ENCODE measurements at places on chromosomes 1 and 21.

- no peak for DNase-seq
Observed at GRCh38 chr1:115373305-115373704, 35.3 kb upstream of the NGF start.

DNA sequence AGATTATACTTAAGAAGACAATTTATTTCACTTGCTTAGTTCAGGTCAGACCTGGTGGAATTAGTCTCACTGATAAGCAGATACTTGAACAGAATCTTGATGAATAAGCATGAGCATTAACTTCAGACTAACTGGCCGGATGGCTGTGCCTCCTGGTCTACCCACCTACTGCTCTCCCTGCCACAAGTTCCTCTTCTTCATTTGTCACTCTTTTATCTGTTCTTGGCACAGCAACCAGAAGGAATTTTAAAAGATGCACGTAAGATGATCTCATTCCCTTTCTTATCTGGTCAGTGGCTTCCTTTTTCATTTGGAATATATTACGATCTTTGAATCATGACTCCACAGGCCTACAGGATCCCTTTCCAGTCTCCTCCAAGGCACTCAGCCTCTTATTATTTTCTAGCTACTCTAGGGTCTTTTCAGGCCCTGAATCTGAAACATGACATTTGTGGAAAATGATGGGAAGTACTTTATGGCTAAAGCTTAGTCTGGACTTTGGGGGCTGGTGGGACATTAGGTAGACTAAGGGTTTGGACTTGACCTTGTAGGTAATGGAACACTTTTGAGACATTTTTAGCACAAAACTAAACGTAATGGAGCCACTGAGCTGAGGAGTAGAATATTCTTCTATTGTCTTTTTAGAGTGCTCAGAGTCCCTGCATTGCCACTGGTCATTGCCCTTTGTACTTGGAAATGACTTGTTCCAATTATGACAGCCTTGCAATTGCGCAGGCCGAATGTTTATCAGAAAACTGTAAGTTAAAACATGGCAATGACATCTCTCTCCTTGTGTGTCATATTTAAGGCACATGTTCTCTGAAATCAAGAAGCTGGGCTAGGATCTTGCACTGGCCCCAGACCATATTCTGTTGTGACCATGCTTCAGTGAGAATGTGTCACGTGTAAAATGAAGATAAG lies 16.0 kb downstream of the ST6GALNAC3 start:
- no peak for DNase-seq

- DNase-seq, result no peak
Observed at GRCh38 chr1:30520476-30520875, 202.9 kb downstream of the MATN1 start.

GRCh38 chr1:171984850-171985485 lies 143.7 kb downstream of the DNM3 start:
- DNase-seq, result peak; percentile 65

- no peak for DNase-seq
Observed at GRCh38 chr21:44702111-44702972, 5.4 kb downstream of the KRTAP10-12 start.

DNA sequence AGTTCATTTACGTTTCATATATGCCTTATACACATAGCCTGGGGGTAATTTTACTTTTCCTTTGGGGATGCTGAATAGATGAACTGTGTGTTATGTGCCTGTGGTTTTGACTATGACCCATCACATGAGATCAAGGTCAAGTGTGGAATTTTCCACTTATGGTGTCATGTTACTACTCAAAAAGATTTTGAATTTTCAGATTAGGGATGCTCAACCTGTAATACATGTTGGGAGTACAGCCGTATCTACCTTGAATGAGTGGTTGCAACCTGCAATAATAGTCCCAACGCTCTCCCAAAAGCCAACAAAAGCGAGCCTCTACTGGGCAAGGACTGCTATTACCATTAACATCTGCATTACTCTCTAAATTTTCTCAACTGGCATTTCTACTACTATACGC lies 68.5 kb upstream of the SDC3 start:
- DNase-seq, result peak; percentile 58

- no peak for DNase-seq
Observed at GRCh38 chr1:46479744-46480350, 9.8 kb upstream of the DMBX1 start.

DNA sequence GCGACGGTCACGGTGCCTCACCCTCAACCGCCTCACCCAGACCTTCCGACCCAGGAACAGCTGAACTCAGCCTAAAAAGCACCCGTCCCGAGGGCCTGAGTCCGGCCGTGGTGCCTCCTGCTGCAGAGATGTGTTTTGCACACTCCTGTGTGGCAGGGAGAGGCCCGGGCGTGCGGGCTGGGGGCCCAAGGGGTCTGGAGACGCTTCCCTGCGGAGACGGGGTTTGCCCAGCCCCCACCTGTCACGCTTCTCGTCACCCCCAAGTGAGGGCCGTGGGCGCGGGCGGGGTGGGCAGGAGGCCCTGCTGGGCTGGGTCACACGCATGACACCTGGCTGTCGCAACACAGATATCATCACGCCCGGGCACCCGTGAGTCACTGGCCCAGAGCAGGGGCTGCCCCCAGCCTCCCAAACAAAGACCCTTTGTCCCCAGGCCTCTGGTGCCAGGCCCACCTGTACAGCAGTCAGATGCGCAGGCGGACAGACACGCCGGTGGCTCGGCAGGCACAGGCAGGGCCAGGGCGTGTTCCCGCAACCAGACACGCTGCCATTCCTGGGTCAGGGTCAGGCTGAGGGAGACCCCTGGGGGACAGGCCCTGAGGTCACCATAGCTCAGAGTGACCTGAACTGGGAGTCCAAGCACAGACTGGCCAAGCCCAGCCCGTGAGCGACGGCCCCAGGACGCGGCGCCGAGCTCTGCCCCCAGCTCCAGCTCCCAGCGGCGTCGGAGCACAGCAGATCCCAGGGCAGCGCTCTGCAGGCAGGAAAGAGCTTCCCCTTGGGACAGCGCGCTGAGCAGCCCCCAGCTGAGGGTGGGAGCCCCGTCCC lies 6.1 kb downstream of the B3GALT6 start:
- DNase-seq, result no peak

DNA sequence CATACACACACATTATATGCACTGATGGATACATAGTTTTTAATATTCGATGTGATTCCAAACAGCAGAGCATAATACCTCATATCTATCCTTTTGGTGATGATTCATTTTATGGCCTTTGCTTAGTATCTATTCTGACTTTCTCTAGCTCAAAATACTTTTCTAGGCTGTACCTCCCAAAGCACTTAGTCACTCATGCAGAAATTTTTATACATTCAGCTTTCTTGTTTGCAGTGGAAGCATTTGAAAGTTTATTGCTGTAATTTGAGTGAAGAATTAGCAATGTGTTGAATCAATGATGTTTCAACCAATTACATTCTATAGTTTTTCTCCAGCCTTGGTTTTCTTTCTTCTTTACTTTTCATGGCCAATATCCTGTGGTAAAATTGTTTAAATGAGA lies 66.7 kb downstream of the LBR start:
- no peak for DNase-seq

- no peak for DNase-seq
Observed at GRCh38 chr21:42785666-42786427, 93.5 kb downstream of the WDR4 start.

- no peak for DNase-seq
Observed at GRCh38 chr1:47995306-47996050, 1.7 kb downstream of the TRABD2B start.

DNA sequence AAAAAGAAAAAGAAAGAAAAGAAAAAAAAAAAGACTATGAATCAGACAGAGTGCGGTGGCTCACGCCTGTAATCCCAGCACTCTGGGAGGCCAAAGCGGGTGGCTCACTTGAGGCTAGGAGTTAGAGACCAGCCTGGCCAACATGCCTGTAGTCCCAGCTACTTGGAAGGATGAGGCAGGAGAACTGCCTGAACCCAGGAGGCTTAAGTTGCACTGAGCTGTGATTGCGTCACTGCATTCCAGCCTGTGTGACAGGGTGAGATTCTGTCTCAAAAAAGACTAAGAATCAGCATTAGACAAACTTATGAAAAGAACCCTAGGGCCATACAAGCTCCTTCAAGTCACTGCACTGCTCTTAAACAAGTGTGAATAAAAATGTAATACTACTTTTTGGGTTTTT lies 16.9 kb downstream of the PSMB4 start:
- no peak for DNase-seq

DNA sequence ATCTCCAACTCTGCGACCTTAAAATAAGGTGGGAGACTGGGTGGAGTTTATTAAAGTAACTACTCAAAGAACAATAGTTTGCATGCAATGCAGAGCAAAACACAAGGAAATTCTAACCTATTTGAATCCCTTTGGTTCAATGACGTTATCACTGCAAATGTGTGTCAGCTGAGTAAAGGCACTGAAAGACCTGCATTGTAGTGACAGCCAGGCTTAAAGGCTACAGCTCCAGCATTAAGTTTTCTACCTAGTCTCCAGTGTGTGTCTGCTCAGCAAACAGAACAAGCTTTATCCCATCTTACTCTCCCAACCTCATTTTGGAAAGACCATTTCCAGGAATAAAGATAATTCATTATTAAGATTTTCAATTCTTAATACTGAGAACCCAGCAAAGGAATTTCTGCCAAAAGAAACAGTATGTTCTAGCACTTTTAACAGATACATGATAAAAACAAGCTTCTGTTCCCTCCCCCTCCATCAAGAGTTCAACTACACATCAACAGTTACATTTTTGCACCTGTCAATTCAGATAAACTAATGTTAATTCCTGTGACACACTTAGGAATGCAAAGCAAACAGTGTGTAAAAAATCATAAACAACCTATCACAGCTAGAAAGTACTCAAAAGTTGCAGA lies 14.2 kb downstream of the PTP4A2 start:
- no peak for DNase-seq

- DNase-seq, result no peak
Observed at GRCh38 chr1:171611306-171611705, 10.7 kb upstream of the MYOCOS start.

DNA sequence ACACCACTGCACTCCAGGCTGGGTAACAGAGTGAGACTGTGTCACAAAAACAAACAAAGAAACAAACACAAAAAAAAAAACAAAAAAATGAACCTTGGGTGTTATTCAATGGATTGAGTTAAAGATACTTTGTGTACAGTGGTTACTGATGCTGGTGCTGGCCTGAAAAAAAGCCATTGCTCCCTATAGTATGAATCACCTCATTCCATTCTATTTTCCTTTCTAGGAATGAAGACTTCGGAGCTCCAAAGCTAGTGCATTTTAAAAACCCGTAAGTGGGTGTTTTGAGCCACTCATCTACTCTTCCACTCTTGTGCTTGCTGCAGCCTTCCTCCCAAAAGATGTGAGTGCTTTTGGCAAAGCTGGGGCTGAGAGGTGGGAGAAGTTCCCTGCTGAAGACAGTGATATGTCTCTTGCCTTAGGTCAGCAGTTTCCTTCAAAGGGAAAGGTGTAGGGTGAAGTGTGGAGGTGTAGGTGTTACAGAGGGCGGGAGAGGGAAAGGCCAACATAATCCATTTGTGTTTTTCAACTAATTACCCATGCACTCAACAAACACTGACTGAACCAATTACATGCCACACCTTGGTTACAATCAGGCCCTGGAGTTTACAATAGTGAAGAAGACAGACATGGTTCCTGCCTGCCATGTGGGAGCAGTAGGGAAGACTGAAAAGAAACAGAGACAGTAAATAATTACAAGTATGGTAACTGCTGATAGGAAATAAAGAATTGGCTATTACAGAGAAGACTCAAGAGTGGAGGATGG lies 55.0 kb upstream of the SERBP1 start:
- peak; percentile 16 for DNase-seq

DNA sequence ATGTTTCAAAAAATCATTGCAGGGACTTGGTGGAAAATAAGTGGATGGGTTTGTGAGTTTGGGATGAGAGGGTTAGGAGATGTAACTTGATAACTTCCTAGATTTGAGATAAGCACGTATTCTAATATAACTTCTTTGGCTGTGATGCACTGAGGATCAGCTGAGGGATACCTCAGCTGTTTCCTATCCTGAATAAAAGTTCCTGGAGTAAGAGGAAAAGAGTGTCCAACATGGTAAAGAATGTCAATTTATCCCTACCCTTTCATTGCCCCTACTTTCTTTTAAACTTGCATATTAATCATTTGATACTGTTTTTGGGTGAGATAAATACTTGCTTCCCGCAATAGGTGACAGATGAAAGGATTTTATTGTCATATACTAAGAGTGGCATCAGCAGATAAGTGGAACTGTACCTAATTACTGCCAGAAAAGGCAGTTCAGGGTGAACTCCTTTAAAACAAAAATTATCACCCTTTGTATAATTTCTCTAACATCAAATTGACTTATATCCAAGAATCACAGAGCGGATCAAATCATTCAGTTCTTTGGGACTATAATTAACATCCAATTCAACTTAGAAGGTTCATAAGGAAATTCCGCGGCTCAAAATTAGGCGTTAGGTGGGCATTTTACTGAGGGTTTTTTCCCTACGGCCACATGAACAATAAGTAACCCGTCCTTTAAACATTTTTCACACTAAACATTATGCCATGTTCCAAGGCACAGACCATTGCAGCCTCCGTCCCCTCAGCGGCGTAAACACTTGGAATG lies 1.4 kb upstream of the SUCO start:
- no peak for DNase-seq

GRCh38 chr21:42436914-42437313 lies 33.2 kb downstream of the UBASH3A start:
- DNase-seq, result no peak

DNA sequence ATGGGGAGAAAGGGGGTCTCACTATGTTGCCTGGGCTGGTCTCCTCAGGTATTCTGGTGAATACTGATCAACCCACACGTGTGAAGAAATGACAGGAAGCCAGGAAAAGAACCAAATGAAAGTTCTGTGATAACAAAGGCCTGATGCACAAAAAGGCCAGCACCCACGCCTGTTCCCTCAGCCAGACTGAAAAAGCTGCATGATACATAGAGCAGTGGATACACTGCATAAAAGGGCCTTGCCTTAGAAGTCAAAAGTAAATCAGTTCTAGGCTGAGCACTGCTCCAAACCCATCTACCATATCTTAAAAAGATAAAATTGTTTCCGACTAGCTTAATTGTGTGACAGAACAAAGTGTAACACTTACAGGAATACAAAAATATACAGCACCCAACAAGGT lies 36.9 kb upstream of the PSMG1 start:
- DNase-seq, result no peak

- DNase-seq, result no peak
Observed at GRCh38 chr1:215957663-215958062, 390.6 kb downstream of the KCTD3 start.

- DNase-seq, result no peak
Observed at GRCh38 chr1:220386494-220387195, 114.4 kb upstream of the RAB3GAP2 start.

DNA sequence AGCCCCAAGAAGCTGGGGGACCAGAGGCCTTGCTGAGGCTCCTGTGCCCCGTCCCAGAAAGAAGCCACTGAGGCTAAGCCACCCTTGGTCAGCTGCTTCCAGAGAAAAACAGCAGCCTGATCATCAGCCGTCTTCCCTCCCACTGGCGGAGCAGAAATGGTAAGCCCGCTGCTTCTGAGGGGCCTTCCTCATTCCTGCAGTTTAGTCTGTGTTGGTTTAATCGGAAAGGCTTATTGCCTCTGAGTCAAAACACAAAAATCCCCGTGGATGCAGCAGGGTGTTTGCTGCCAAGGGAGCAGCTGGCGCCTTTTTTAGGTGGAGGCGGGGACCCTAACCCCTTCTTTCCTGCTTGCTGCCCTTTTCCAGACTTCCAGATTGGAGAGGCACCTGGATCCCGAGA lies 33.9 kb downstream of the SPSB1 start:
- DNase-seq, result no peak

GRCh38 chr1:111882986-111883560 lies 106.4 kb downstream of the KCND3 start:
- DNase-seq, result no peak

- no peak for DNase-seq
Observed at GRCh38 chr1:37922767-37923550, 23.9 kb downstream of the INPP5B start.

GRCh38 chr1:150160964-150161621 lies 11.4 kb downstream of the PLEKHO1 start:
- no peak for DNase-seq

Measured in NCI-H1417 (cell line).